Camera-type eye (tissue), 1 donor: ENCODE measurements at places on chromosomes 5 and 9. TPM values are rescaled to one million over a fixed set of nuclear protein-coding genes. Genes with fewer than 3 reads are reported as not detected.

Gene JAK2
- total RNA-seq = 33.5 TPM

Gene SMIM27
- total RNA-seq = 3.3 TPM

Gene ADRB2
- 3.8 TPM for total RNA-seq

Gene C9orf153
- 1.2 TPM for total RNA-seq

Gene DDX4
- total RNA-seq = not detected

Gene GARIN3
- not detected for total RNA-seq

Gene PPIC
- 31.6 TPM for total RNA-seq
